ENCODE measurements at places on chromosomes 6 and 20.

DNA sequence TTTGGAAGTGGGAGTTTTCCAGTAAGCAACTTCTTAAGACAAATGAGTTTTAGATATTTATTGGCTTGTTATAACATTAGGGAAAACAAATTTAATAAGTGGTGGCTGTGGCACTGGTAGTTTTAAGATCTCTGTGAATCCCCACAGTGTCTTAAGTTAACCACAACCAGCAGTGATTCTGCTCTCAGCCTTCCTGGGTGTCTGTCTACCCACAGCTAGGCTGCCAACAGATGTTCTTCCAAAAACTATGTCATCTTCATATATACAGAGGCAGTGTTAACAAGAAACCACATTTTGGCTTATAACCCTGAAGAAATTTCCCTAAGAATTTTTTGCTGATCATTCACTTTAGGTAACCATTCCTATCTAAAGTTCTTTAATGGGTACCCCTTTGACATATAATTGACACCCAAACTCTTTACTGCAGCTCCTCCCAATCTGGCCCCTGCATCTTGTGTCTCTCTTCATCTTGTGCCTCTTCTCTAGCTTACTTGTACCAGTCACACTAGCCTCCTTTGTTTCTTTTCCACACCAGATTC is 52.7 kb downstream of the TOP1 start:
- no peak for DNase-seq

GRCh38 chr6:153790048-153790447 is 249.0 kb upstream of the OPRM1 start:
- no peak for DNase-seq

DNA sequence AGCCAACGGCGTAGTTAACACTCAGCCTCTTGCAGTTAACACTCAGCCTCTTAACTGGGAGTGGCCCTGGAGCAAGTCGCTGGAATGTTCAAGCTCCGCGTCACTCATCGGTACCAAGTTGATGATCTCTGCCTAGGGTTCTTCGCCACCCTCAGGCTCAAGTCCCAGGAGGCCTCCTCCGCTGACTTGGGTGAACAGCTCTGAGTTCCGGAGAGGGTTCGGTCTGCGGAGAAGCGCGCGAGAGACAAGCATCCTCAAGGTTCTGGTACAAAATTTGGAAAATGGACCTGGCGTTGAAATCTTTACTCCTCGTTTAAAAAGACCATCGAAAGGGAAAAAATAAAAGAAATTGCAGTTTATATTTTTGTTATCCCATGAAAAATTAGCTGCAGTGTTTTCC is 876 bp upstream of the DSP start:
- DNase-seq, result no peak

GRCh38 chr20:48686238-48687116 is 141.3 kb downstream of the PREX1 start:
- DNase-seq, result no peak

- DNase-seq, result no peak
Observed at GRCh38 chr20:45070932-45071632, 29.8 kb downstream of the KCNS1 start.

GRCh38 chr6:120786682-120787081 is 547.6 kb downstream of the TBC1D32 start:
- no peak for DNase-seq

DNA sequence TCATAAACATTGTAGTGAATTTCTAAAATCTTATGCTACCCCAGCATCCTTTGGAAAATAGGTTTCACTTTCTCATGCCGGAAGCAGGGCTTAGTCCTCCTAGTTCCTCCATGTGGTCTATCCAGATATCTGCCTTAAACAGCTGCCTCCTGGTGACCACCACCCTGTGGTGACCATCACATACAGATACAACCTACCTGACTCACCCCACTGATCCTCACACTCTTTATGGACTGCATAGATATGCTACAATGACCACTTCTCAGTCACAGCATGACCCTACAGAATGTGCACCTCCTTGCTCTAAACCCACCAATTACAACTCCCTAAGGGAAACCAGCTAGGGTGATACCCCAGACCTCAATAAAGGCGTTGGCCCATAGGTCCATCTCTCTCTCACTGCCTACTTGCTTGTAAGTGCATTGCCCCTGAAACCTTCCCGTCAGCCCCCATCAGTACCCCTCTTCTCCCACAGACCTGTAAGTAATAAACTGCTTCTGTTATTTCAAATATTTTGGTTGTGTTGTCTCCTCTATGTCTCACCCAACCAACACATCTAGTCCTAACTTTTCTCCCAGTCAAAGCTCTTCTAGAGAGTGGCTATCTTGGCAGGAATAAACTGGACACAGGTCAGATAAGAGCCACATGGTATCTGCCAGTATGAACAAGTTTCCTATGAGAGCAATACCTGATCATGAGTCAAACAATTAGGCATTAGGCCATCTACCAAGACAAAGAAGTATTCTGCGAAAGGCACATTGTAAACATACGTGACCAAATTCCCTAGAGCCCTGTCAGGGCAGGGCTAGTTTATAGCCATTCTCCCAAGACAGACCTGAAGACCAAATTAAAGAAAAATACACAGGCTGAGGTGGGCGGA is 39.4 kb upstream of the PLEKHG1 start:
- no peak for DNase-seq

GRCh38 chr6:28811873-28812272 is 111.9 kb downstream of the TRIM27 start:
- no peak for DNase-seq

DNA sequence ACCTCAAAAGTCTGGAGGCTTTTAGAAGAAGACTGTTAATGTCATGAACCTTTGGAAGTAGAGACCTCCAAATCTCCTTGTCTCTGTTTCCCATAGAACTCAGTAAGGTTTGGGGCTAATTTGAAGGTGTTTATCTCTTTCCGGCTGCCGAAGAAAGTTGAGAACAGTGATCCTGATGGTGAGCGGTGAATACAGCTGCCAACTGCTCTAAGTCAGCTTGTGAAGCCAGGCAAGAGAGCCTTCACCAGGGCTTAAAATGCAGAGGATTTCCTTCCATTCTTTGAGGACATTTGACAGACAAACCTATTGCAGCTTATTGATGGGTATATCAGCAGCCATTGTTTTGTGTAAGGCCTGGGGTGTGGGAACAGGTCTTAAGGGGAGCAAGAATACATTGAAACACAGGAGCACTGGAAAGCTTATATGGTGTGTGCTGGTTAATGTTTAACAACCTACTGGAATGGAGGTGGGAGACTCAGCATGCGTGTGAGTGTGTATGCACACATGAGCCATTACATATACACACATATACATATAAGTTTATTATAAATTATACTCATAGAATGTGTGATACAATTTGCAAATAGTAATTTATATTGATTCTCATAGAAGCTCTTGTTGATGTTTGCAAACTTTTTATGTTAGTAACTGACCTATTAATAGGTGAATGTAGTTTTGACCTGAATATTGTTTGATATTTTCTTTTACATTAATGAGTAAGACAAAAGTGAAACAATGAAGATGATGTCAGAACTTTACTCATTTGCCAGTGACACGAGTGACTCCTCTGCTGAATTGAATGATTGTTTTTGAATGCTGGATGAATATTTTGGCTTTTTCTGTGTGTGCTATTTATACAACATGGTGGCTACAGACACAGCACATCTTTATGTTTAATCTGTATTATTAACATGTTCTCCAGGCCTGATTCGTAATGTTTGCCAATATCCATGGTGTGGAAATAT is 18.1 kb downstream of the PLEKHG1 start:
- DNase-seq, result no peak
